ENCODE measurements at places on chromosomes 3 and 15. TPM values are rescaled to one million over a fixed set of nuclear protein-coding genes. Genes with fewer than 3 reads are reported as not detected.

Gene PLS1
- 0.09 TPM for total RNA-seq

Gene HIGD2B
- total RNA-seq: not detected

Gene CFAP91
- total RNA-seq: not detected

Gene RBM6
- total RNA-seq: 34.6 TPM

Gene CD47
- 36.8 TPM for total RNA-seq

Gene SCAMP5
- total RNA-seq: 0.68 TPM

Gene ACKR4
- 0.23 TPM for total RNA-seq

Gene DPPA2
- not detected for total RNA-seq

Gene PLSCR4
- total RNA-seq: 162 TPM

Gene WDR93
- total RNA-seq: not detected

Gene FHIT
- total RNA-seq: 6.2 TPM

Data from pericardium fibroblast (primary cell).